ENCODE measurements at places on chromosomes 11 and 22. TPM values are rescaled to one million over a fixed set of nuclear protein-coding genes. Genes with fewer than 3 reads are reported as not detected.

GRCh38 chr11:27514076-27514475, 7.5 kb upstream of the LIN7C start:
- DNase-seq = no peak

Gene TSSK2
- total RNA-seq = not detected

GRCh38 chr11:2771758-2772466, 72.1 kb upstream of the KCNQ1OT1 start:
- DNase-seq = no peak

DNA sequence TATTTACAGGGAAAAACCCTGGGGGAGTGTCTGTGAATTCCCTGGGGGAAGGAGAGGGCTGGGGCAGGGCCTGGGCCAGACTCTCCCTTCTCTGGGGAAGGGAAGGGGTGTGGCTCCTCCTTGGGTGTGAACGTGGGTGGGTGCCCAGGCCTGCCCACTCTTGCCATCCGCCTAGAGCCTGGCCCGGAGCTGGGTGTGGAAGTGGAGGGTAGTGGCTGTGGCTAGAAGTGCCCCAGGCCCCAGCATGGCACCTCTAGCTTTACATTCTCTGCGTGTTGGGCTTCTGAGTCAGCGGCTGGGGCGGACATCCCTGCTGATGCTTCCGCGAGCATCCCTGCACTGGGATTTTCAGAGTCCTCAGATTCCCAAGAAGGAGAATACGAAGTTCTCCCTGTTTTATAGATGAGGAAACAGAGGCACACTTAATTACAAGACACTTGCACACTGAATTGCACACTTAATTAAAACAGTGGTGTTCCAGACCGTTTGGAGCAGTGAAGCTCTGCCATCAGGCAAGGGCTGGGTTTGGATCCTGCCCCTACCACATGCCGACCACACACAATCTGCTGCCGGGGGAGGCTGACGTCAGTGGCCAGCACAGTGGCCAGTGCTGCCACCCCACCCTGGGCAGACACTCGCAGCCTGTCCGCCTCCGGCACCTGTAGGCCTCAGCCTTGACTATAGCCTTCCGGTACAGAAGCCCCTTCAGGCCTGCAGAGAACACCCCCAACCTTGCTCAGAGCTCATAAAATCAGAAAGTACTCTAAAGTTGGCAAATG, 7.6 kb downstream of the BAD start:
- no peak for DNase-seq

Gene SLC5A4
- total RNA-seq = not detected

All from T-cell (primary cell).